ENCODE measurements at places on chromosomes 4 and X.

DNA sequence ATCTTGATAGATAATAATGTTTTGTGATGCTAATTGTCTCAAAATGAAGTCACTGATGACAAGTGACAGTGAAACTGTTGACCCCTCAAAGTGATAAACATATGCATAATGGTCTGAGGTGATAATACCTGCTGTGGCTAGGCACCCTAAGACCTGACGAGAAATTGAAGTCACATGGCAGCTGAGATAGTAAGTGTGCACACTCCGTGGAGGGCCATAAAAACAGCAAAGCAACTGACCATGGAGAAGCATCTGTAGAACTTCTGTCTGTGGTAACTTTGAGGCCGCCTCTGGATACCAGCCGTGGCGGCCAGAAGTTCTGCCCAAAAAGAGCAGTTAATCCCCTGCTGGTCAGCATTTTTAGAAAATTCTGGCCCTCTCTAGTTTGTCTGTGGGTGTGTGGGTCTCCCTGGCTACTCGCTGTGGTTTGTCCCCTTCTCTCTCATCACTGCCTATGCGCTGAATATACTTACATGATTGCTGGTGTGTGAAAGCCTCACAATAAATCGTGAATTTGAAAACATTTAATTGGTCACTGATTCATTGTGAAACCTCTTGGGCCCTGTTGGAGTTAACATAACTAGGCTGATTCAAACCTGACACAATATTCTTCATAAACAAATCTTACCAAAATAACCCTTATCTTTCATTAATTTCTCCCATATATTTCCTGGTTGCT lies 50.6 kb downstream of the CCDC149 start:
- no peak for DNase-seq

GRCh38 chr4:102324730-102325129 lies 20.6 kb downstream of the SLC39A8 start:
- DNase-seq = no peak

DNA sequence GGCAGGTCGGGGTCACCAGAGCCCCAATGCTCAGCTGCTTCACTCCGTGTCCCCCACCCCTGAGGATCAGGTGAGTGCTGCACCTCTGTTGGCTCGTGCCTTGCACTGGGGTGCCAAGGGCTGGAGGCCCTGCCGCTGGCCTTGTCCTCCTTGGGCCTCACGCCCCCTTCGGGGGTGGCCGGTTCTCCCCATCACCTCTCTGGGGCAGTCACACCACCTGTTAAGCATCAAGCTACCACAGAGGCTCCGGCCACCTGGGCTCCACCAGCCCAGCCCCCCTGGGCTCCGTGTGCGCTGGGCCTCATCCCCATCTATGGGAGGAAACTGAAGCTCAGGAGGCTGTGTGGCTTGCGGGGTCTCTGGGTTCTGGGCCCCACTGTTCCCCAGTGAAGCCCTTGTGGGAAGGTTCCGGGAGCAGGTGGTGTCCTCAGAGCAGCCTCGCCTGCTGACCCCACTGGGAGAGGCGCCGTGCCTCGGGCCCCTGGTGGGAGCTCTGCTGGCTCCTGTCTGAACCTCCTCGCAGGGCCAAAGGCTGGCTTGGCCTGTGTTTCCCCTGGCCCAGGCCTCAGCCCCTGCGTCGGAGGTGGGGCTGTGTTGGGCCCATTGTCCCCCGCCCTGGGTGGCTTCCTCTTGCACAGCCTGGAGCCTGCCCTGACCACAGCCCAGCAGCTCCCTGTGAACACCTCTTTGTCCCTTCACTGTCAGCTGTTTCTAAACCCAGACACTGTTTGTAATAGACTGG lies 30.8 kb downstream of the DOK7 start:
- no peak for DNase-seq

- DNase-seq = no peak
Measured at GRCh38 chr4:86381431-86381830, 21.6 kb upstream of the MAPK10 start.

GRCh38 chrX:57313583-57314215 lies 27.2 kb downstream of the FAAH2 start:
- DNase-seq = no peak

GRCh38 chr4:80220711-80221110 lies 23.4 kb downstream of the PRDM8 start:
- no peak for DNase-seq

- DNase-seq = no peak
Measured at GRCh38 chr4:5750946-5751665, 40.1 kb downstream of the EVC start.

- no peak for DNase-seq
Measured at GRCh38 chr4:3756343-3757059, 9.7 kb upstream of the ADRA2C start.

DNA sequence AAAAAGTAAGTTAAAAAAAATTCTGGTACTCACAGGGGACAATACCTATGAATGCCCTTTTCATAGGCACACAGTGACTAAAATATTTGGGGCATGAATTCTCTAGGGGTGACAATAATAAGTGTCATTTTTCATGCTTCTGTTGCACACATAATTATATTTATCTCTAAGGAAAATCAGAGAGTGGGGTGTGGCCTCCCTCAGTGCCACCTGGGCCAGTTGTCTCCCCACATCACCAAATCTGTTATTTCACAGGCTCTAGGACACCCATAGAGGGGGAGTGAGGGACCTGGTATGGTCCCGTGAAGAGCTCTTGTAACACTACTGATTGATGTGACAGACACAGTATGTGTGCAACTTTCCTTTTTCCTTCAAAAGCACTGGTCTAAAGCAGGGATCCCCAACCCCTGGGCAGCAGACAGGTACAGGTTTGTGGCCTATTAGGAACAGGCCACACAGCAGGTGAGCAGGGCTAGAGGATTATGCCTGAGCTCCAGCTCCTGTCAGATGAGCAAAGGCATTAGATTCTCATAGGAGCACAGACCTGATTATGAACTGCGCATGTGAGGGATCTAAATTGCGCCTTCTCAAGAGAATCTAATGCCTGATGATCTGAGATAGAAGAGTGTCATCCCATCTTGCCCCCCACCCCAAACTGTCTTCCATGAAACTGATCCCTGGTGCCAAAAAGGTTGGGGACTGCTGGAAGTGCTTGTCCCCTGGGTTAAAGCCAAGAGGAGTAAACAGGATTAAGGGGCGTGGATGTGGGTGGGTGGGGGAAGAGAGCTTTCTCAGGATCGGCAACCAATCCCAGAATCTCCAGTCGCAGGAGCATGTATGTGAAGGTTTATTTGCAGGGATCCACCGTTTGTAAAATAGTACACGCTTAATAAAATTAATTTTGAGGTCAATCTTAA lies 856 bp downstream of the SLC9B1 start:
- DNase-seq = no peak

DNA sequence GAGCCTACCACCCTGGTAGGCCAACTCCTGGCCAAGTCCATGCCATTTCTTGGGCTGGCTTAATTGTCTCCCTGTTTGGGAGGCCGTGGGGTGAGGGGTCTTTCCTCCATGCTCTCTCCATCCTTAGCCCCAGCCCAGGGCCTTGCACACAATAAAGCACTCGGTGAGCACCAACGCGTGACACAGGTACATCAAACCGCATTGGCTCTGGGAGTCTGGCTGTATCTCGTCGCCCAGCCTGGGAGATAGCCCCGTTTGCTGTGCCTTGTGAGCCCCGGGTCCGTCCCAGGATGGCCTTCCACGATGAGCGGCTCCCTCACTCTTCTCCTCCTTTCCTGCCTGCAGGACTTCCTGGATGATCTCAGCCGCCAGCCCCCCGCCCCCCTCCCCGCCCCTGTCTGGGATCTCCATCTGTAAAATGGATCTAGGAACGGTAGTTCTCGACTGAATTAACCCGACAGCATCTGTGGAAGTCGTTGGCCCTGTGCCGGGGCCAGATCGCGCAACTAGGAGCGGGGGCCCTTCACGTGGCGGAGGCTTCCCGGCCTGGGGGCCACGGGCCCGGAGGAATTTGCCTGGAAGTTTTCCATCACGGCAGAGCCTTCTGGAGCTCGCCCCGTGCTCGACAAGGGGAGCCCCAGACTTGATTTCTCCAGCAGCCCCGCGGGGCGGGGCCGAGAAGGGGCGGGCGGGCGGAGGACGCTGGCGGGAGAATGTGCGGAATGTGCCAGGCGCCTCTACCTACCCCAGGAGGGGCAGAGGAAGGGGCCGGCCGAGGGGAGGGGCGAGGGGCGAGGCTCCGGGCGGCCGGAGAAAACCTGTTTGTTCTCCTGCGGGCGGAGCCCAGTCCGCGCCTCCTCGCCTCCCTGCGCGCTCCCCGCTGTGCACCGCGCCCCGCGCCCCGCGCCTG lies at the start of gene ZNF185:
ZNF185 (plus strand) TSS at position 846 of the 910 bp plus-strand sequence. CDS start 16,423 bp downstream, outside the sequence.
- no peak for DNase-seq

GRCh38 chr4:26410385-26411293 lies 79.6 kb downstream of the CCKAR start:
- DNase-seq = no peak

DNA sequence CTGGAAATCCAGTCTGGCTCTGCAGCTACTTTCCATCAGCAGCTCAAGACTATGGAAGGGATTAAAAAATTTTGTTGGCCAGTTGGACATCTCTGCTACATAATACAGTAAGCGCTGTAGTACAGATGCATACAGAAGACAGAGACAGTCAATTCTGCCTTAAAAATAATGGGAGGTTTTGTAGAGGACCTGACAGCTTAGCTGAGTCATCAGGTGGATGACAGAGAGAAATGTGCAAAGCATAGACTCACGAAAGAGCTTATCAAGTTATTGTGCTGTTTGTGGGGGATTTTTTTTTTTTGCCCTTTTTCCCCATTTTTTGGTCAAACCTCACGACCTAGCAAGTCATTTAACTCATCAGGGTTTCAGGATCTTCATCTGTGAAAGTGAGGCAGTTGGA lies 149.0 kb upstream of the SCML1 start:
- DNase-seq = no peak

- no peak for DNase-seq
Measured at GRCh38 chrX:10508891-10509290, 111.5 kb downstream of the MID1 start.

DNA sequence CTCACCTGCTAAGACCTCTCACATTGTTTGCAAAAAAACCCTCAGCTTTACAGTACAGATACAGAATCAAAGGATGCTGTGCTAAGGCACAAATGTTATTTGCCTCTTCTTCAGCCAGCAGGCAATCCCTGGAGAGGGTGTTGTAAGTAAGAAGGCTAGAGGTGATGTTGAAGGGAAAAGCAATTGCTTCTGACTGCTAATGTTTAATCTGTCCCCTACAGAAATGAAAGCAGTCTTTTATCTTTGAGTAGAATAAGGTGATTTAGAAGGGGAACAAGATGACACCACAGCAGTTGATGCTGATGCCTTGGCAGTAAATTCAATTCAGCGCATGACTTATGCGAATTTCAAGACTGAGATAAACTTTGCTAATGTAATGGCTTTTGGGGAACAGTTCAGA lies 1064.8 kb upstream of the IGFBP7 start:
- DNase-seq = no peak

DNA sequence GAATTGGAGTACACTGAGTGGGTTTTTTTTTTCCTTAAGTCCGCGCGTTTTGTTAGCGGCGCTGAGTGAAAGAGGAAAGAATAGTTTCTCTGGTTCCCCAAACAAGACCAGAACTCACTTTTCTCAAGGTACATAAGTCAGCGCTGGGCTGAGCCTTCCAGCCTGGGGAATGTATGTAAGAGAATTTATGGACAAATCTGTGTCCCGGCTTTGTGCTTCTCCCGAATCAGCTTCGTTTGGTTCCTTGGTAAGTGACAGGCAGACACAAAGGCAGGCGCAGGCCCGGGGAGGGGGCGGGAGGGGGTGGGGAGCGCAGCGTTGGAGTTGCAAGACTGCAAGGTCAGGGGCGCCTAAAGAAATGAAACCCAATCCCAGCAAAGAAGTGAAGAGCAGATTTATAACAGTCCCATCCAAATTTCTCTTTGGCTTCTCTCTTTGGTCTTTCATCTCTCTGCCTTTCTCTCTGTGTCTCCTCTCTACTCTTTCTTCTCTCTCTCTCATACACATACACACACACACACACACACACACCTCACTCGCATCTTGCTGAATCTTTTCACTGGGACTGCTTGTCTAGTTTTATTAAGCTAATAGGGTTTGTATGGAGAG lies 981 bp downstream of the TET2 start:
- DNase-seq = peak; percentile 29

DNA sequence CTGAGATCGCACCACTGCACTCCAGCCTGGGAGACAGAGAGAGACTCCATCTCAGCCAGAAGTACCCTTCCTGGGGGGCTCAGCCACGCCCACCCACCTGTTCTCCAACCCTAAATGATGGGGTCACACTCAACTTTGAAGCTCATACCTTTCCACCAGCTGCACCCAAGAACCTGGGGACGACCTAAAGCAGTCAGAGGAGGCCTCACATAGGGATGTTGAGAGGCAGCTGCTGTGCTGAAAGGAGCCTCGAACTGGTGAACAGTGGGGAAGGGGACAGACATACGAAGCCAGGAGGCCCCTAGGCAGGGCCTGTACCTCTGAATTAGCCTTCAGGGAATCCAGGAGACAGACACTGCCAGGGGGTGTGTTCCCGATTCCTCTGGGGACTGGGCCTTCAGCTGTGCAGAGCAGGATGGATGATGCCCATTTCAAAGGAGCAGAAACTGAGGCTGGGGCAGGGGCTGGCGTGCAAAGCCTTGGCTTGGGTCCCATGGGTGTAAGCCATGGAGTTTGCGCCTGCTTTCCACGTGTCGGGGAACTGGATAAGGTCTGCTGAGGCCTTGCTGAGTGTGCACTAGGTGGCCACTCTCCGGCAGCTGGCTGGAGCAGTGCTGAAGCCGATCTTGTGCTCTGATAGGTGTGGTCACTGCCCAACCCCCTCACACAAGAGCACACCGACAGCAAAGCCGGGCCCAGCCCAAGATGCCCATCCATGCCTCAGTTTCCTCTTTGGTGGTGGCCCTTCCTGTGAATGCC lies 130.8 kb downstream of the CPZ start:
- no peak for DNase-seq

DNA sequence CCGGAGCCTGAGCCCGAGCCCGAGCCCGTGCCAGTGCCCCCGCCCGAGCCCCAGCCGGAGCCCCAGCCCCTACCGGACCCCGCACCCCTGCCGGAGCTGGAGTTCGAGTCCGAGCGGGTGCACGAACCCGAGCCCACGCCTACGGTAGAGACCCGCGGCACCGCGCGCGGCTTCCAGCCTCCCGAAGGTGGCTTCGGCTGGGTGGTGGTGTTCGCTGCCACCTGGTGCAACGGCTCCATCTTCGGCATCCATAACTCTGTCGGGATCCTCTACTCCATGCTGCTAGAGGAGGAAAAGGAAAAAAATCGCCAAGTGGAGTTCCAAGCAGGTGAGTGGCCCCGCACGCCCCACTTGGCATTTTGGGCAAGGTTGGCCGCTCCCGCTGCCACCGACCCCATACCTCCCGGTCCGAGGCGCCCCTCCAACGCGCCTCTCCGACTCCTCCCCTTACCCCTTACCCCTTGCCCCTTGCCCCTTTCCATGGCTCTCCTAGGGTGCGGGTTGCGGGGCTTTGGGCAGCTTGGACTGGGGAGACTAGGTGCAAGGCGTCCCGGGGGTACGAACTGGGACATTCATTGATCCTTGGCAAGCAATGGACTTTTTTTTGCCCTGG lies 553 bp downstream of the SLC16A2 start:
- DNase-seq = no peak

DNA sequence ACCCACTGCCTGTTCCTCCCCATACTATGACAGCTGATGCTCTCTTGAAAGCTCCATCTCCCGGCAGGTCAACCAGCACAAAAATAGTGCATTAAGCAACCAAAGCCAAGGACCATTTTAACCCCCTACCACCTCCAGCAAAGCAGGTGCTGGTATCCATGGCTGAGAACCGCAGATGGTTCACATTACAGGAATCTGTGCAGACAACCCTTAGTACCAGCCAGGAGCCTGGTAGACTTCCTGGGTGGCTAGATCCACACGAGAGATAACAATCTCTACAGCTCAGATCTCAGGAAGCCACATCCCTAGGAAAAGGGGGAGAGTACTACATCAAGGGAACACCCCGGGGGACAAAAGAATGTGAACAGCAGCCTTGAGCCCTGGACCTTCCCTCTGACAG lies 248.0 kb downstream of the FGF13 start:
- DNase-seq = no peak
